ENCODE measurements at places on chromosomes 5 and 9.

DNA sequence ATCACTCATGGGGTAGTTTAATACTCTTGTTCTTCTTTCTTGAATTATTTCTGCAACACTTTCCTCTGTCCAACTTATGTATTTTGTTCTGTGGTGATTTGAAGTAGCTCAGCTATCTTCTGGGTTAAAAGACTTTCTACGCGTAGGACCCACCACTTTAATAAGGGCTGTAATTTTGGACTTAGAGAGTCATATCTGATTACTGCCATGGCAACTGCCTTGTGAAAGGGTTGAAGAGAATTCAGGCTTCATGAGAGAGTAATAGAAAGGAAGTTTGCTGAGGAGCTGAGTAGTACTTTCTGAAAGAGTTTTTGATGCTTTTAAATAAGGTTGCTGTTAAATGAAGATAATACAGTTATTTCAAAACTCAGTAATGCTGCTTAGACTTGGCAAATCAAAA is 89.5 kb downstream of the TLE4 start:
- DNase-seq = no peak

GRCh38 chr9:34037626-34038025 is 11.1 kb downstream of the UBAP2 start:
- DNase-seq = no peak

DNA sequence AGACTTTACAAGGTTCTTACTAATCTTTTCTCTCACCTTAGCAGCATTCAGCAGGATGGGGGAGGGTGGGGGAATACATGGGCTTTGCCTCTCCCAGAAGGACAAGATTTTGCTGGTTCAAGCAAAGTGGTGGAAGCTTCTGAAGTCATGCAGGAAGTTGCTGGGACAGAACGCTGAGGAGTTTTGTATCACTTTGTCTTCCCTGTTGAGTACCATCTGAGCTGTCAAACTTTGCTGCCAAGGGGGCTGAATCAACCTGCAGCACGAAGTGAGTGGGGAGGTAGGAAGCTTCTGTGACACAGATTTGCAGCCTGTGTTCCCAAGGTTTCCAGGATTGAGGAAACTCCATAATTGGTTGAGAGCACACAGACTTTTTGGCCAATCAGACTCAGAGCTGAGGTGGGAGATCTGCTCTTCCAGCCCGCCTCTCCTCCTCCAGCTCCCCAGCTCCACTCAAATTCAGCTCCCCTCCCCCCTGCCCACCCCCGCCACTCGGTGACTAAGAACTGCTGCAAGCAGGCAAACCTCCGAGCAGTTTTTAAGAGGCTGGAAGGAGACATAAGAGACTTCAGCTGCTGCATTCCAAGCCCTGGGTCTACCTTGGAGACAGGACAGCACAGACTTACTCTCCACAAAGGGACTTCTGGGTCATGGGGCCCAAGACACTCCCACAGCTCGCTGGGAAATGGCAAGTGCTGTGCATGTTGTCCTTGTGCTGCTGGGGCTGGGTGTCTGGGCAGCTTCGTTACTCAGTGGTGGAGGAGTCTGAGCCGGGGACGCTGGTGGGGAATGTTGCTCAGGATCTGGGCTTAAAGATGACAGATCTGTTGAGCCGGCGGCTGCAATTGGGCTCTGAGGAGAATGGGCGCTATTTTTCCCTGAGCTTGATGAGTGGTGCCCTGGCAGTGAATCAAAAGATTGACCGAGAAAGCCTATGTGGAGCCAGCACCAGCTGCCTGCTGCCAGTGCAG is at the start of gene PCDHGC5:
Gene PCDHGC5 (plus strand): TSS at position 491 of the 971 bp plus-strand sequence. CDS start 160 bp downstream, at position 651.
- DNase-seq = no peak

DNA sequence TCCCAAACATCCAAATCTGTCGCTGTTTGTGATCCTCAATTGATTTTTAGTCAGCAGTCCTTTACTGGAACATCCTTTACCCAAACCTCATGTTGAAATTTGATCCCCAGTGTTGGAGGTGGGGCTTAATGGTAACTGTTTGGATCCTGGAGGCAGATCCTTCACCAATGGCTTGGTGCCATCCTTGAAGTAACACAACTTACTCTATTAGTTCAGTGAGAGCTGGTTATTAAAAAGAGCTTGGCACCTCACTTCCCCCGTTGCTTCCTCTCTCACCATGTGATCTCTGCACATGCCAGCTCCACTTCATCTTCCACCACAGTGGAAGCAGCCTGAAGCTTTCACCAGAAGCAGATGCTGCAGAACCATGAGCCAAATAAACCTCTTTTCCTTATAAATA is 40.3 kb downstream of the DNAJB5 start:
- no peak for DNase-seq

DNA sequence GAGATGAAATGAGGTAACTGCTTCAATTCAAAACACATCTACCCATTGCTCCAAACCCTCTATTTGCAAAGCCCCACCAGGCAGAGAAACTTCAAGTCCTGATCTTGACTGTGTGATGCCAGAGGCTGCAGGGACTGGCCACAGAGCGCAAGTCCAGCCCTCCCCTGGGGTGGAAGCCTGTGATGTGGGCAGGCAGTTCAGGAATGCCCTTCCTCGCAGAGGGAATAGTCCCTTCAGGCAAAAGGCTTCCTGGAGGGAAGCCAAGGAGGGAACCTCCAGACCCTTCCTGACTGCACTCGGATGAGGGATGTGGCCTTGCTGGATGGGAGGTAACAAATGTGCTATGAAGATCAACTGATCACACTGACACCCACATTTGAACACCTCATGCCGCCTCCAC is 131.2 kb downstream of the SLIT3 start:
- no peak for DNase-seq

DNA sequence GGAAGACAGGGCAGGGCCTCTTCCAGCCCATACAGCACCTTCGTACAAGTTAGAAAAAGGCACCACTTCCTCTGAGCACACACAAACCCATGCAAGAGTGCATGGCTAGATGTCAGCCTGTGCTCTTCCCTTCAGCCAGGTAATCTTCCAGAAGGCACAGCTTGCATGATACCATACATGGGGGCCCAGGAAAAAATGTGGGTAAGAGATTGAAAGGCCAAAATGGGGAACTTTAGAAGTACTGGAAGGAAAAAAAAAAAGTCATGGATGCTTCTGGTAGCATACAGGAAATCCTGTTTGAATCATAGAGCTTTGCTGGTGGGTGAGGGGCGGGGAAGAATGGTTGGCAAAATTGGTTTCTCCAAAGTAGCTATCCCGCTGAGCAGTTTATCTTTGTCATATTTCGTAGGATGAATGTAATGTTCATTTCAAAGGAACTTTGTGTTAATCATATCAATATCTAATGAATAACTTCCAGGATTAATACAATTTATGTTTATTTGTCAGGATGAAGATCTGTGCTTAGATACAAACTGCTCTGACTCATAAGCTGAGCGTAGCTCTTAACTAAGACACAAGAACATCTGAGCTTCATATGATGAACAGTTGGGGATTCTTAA is 78.2 kb upstream of the MAP3K1 start:
- no peak for DNase-seq

GRCh38 chr9:136527721-136528710 is 17.8 kb downstream of the NOTCH1 start:
- no peak for DNase-seq

Measured in activated CD4-positive, alpha-beta T cell treated with anti-CD3 and anti-CD28 coated beads, Interleukin-2, amount 50 U/mL, for 48 hours (primary cell).